ENCODE measurements at places on chromosomes 1 and 21.

DNA sequence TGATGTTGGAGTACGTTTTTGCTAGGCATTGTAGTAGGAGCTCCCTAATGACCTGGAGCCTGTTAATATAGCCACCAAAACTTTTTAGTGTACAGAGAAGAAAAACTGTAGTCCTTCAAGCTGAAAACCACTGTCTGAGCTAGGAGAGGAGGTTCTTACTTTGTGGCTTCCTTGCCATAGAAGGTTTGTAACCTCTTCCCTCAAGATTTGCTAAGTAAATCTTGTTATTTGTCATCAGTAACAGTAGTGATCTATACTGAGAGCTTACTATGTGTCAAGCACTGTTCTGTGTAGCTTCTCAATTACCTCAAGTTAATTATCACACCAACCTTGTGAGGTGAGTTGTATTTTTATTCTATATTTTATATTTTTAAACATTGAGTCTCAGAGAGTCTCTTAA is 21.2 kb upstream of the LRRC8C start:
- DNase-seq = no peak

GRCh38 chr1:153404768-153405167 is 11.6 kb upstream of the S100A7A start:
- peak; percentile 40 for DNase-seq

GRCh38 chr1:220926146-220926545 is 46.9 kb downstream of the HLX start:
- no peak for DNase-seq

- DNase-seq = no peak
Observed at GRCh38 chr1:196680107-196680506, 28.3 kb downstream of the CFH start.

DNA sequence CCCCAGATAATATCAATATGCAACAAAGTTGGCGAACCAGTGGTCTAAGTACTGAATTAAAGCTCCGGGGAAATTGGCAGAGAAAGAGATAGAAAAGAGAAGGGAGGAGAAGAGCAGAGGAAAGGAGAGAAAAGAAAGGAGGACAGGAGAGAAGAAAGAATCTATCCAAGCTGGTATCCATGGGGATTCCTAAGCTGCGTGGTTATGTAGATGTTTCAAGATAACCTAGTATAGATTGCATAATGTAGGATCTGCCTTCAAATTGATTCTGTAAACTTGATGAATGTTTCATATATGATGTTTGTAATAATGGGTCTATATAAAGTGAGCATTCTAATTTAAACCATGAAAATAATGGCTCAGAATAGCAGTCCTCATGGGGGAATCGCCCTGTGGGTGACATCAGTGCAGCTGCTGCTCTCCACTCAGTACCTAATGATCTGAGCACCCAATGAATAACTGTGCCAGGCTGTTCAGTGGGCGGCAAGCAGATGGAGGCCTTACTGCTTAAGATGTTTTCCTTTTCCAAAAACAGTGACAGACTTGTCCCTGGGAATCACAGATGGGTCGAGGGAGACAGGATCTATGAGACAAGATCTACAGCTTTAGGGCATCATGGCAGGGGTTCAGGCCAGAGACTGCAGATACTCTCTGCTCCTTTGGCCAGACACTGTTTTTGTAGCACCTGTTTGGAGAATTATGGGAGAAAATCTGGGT is 78.0 kb downstream of the LAMC2 start:
- no peak for DNase-seq

GRCh38 chr1:165287781-165288180 is 68.7 kb downstream of the LMX1A start:
- no peak for DNase-seq

GRCh38 chr1:6700853-6701436 is 671 bp downstream of the DNAJC11 start:
- DNase-seq = no peak

GRCh38 chr1:108034396-108034795 is 69.4 kb upstream of the VAV3 start:
- DNase-seq = no peak

GRCh38 chr1:107195476-107195875 is 54.6 kb downstream of the NTNG1 start:
- no peak for DNase-seq

DNA sequence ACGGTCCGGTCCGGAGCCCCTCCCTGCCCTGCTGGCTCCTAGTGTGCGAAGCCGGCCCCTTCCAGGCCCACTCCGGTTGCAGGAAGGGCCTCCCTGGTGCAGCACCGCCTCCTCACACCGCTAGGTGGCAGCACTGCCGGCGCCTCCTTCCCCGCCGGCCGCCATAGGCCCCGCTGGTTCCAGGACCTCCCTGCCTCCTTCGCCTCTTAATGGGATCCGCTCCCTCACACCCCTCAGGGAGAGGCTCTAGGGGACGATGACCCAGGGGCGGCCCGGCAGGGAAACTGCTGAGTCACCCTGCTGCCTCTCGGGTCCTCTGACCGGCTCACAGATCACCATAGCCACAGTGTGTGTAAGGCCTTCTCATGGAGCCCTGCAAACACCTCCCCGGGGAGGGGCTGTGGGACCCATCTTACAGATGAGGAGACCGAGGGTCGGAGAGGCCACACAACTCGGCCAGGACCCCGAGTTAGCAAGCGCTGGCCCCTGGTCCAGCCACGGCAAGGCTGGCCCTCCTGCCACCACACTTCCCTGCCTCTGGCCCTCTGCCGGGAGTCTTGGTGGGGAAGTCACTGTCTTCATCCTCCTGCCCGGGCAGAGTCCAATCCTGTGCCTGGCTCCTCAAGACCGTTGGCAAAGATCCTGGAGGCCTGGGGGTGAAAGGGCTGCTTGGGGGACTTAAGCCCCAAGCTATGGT is 1.6 kb upstream of the AJAP1 start:
- peak; percentile 41 for DNase-seq

- DNase-seq = no peak
Observed at GRCh38 chr1:81715391-81715790, 85.3 kb upstream of the ADGRL2 start.

DNA sequence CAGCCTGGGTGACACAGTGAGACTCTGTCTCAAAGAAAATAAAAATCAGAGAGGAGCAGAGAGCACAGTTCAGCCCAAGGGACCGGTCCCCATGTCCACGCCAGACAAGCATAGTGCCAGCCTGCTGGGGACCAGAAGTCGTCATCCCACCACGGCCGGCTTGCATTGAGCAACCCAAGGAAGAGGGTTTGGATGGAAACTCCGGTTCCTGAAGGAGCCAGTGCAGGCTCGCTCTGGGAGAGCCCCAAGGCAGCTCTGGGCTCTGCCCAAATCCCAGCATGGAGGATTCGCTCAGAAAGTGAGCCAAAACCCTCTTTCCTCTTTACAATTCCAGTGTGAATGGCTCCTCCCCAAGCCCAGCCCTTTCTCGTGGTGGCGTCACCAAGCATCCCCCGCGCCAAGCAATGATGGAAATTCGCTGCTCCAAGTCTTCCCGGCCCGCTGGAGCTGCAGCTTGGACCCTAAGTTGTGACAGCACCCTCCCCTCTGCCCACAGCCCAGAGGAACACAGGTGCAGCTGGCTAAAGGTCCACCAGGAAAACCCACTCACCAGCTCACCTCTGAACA is 64.1 kb upstream of the SLC25A33 start:
- no peak for DNase-seq

DNA sequence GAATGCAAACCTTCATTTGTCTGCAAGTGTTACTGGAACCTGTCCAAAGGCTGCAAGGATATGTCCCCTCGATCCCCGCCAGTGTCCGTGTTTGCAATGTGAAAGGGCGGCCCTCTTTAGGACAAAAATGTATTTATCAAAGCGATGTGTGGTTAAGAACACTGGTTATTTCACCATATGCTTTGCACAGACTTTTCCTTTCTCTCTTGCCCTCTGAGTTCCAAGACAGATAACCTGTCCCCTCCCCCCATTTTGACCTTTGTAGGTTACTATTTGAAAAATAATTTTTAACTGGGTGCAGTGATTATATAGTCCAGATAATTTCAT is 1.8 kb downstream of the CHRM3 start:
- DNase-seq = no peak

DNA sequence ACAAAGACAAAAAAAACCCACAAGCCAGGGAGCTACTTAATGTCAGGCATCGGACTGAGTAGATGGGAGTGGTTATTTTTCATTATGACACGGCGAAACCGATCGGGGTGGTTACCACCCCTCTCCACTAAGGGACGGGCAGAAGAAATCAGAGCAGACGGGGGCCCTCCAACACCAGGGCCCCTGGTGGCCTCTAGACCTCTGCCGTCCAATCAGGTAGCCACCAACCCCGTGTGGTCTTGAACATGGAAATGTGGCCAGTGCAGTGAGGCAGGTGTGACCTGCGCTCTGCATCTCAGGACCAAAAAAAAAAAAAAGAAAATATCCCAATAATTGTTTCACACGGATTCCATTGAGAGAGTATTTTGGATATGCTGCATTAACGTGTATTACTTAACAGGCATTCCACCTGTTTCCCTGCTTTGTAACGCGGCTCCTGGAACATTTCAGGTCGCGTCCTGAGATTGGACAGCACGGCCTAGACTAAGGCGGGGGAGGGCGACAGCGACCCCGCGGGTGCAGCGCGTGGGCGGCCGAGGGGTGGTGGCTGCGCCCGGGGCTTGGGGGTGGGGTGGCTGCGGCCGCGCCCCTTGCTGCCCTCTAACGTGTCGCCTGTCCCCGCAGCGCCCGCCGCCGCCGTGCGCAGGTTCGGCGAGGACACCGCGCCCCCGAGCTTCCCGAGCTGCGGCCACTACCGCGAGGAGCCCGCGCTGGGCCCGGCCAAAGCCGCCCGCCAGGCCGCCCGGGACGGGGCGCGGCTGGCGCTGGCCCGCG is 48.3 kb downstream of the SIM2 start:
- DNase-seq = peak; percentile 23

DNA sequence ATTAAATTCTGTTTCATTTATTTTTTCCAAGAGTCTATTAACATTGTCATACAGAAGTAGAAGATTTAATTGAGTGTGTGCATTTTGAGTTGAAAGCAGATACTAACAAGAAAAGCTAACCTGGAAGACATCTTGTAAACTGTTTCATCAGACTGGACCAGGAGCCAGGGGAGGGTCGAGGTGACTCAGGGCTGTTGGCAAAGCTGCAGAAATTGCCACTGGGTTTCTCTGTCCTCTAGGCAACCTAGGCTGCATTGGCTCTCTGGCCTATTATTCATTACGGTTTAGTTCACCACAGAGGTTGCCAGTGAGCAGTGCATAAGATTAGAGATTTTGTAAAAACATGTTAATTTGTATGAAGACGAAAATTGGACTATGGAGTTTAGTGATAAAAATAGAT is 27.5 kb downstream of the ERG start:
- DNase-seq = no peak

- no peak for DNase-seq
Observed at GRCh38 chr1:2279817-2280216, 51.7 kb downstream of the SKI start.

- no peak for DNase-seq
Observed at GRCh38 chr1:164771041-164771618, 212.1 kb downstream of the PBX1 start.

DNA sequence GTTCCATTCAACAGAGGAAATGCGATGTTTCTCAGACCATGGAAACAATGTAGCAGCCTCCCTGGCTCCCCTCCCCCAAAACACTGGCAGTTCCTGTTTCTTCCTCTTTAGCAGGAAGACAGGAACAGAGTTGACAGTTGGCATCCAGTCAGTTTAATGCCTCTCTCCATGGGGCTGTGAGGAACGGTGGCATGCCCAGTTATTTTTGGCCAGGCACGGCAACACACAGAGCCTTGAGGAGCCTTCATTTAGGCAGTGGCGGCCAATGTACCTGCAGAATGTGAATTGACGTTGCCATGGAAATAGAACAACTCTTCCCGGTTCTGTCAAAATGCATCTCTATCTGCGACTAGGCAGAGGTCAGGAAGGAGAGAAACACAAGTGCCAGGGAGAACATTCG is 330.6 kb downstream of the DSCAM start:
- peak; percentile 23 for DNase-seq

DNA sequence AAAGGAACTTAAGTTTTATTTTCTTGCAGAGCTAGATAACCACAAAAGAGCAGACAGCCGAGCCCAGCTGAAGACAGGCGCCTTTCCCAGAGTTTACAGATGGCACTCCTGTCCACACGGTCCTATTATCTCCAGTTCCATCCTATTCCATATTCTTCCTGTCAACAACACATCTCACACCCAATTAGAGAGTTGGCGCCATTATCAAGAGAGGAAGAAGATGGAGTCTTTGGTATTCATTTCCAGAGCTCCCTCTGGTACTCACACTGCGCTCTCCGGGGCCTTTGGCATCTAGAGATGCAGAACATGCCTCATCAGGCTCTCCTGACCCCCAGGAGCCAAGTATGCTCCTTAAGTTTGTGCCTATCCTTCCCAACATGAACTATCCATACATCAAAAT is 43.3 kb upstream of the SIPA1L2 start:
- no peak for DNase-seq

- no peak for DNase-seq
Observed at GRCh38 chr1:182388392-182389134, 3.0 kb downstream of the GLUL start.

DNA sequence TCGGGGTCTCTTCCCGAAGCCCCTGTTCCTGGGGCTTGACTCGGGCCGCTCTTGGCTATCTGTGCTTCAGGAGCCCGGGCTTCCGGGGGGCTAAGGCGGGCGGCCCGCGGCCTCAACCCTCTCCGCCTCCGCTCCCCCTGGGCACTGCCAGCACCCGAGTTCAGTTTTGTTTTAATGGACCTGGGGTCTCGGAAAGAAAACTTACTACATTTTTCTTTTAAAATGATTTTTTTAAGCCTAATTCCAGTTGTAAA is 158.7 kb downstream of the RUNX1 start:
- DNase-seq = no peak

DNA sequence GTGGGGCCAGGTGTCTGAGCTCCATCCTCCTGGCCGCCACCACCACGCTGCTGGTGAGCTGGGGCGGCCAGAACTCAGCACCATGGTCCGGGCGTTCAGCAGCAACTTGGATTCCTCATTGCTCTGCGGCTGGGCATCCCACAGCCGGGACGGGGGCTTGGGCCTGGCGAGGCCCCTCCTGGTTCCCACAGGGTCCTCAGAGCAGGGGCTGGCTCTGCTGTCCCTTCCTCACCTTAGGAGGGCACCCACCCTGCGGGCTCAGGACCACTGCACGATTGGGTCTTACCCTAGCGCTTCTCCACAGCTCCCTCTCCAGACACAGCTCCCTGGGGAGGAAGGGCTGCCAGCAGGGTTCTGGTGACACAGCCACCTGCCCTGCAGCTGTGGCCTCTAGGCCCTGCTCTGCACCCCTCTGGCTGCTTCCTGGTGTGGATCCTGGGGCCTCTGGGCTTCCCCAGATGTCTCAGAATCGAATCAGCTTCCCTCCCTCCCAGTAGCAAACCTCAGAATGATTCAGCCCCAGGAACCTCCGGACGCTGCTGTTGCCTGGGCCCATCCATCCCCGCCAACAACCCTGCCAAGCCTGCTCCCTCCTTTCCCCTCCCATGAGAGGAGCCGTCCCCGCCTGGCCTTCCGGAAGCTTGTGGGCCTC is 25.0 kb downstream of the CRYAA start:
- peak; percentile 62 for DNase-seq

DNA sequence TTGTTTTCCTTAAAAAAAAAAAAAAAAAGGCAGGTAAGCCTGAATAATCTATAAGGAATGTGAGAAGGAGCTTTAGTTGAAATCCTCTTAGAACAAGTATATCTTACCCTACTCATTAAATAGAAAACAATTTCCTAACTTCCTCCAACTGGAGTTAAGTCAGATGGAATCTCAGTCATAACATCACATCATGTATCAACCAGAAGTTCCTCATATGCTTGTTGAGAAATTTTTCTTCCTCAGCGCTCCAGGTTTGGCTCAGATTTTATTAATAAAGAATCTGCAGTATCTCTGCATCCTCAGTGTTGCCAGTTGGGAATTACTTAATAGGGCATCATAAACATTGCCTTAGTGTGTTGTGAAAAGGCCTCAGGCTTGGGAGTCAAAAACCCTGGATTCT is 37.6 kb downstream of the DUSP10 start:
- no peak for DNase-seq

- no peak for DNase-seq
Observed at GRCh38 chr1:52216907-52217458, 75.1 kb downstream of the ZFYVE9 start.

All from left ventricle myocardium inferior (tissue), 1 donor.